ENCODE measurements at places on chromosomes 5 and 9. TPM values are rescaled to one million over a fixed set of nuclear protein-coding genes. Genes with fewer than 3 reads are reported as not detected.

Gene PDZD2
- total RNA-seq: 1.3 TPM

DNA sequence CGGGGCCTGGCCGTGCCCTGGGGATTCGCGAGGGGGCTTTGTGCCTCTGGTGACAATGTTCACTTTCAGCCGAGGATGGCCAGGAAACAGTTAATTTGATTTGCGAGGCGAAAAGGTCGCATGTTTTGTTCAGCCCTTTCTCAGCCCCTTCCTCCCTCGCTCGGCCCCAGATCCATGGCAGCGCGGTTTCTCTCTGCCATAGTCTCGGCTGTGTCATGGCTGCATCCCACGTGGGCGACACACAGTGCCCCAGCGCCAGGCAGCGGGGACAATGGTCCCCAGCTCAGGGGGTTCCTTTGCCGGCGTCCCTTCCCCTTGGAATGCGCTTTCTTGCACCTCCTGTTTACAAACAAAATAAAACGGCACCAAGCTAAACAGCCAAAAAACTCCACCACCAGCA is 370.3 kb upstream of the IRX2 start:
- peaks cover 2% of the 10 kb centered on the region for H3K27me3 ChIP-seq
- no peaks in the 10 kb centered on the region for H3K36me3 ChIP-seq
- no peaks in the 10 kb centered on the region for H3K4me1 ChIP-seq
- no peak overlapping the region for H3K4me3 ChIP-seq

Gene INSYN2B
- total RNA-seq: not detected

Gene PLPPR1
- total RNA-seq: not detected

GRCh38 chr5:38011668-38012188 is 171.9 kb upstream of the GDNF start:
- H3K27ac ChIP-seq: no peak overlapping the region
- H3K27me3 ChIP-seq: no peaks in the 10 kb centered on the region
- no peaks in the 10 kb centered on the region for H3K4me1 ChIP-seq
- DNase-seq: no peak
- H3K4me3 ChIP-seq: no peak overlapping the region
- no peaks in the 10 kb centered on the region for H3K36me3 ChIP-seq

GRCh38 chr9:109349421-109349846 is 28.6 kb upstream of the EPB41L4B start:
- no peaks in the 10 kb centered on the region for H3K36me3 ChIP-seq
- no peaks in the 10 kb centered on the region for H3K4me1 ChIP-seq
- no peak for DNase-seq
- H3K27ac ChIP-seq: no peak overlapping the region

Data from CD4-positive, CD25-positive, alpha-beta regulatory T cell (primary cell).